ENCODE measurements at places on chromosomes 3 and 15. TPM values are rescaled to one million over a fixed set of nuclear protein-coding genes. Genes with fewer than 3 reads are reported as not detected.

PIERCE2 gene
- not detected for total RNA-seq

SCAMP5 gene
- 3.0 TPM for total RNA-seq

CD80 gene
- total RNA-seq: 7.4 TPM

ITPKA gene
- 0.35 TPM for total RNA-seq

DNAH12 gene
- total RNA-seq: 0.10 TPM

NDN gene
- total RNA-seq: 2.4 TPM

CCR1 gene
- 6.4 TPM for total RNA-seq

GLDN gene
- not detected for total RNA-seq

DHX30 gene
- total RNA-seq: 73.2 TPM

CGNL1 gene
- total RNA-seq: not detected

KIF9 gene
- total RNA-seq: 3.6 TPM

CHL1 gene
- not detected for total RNA-seq

GHRL gene
- 0.56 TPM for total RNA-seq

PLIN1 gene
- total RNA-seq: 0.07 TPM

COL7A1 gene
- 1.3 TPM for total RNA-seq

TMCO5A gene
- not detected for total RNA-seq

KBTBD13 gene
- total RNA-seq: not detected

MESP2 gene
- not detected for total RNA-seq

LRTM1 gene
- not detected for total RNA-seq

CTXND1 gene
- total RNA-seq: not detected

EPB42 gene
- total RNA-seq: not detected

CMTM6 gene
- 55.2 TPM for total RNA-seq

GOLGA6L10 gene
- 0.54 TPM for total RNA-seq

UROC1 gene
- total RNA-seq: not detected

GASK1A gene
- total RNA-seq: not detected

ADGRG7 gene
- total RNA-seq: not detected

CLDN11 gene
- total RNA-seq: not detected

MKRN3 gene
- total RNA-seq: 3.4 TPM

COL6A5 gene
- not detected for total RNA-seq

CLEC3B gene
- 0.30 TPM for total RNA-seq

CYP8B1 gene
- total RNA-seq: not detected

GHSR gene
- not detected for total RNA-seq

QRICH1 gene
- 140 TPM for total RNA-seq

TCF12 gene
- total RNA-seq: 60.8 TPM

PAK6 gene
- 0.47 TPM for total RNA-seq

PSTPIP1 gene
- total RNA-seq: 135 TPM

MCF2L2 gene
- 5.4 TPM for total RNA-seq

GOLGA6A gene
- total RNA-seq: not detected

UCN2 gene
- total RNA-seq: not detected

All from activated CD4-positive, alpha-beta T cell treated with anti-CD3 and anti-CD28 coated beads, Interleukin-2, amount 10 ng/mL, durations not matched to agents 7 days and 5 days (primary cell).